ENCODE measurements at places on chromosomes 2 and 18.

- DNase-seq, result peak; percentile 42
These were observed 123.8 kb downstream of the AFF3 start for GRCh38 chr2:100018341-100019193.

DNA sequence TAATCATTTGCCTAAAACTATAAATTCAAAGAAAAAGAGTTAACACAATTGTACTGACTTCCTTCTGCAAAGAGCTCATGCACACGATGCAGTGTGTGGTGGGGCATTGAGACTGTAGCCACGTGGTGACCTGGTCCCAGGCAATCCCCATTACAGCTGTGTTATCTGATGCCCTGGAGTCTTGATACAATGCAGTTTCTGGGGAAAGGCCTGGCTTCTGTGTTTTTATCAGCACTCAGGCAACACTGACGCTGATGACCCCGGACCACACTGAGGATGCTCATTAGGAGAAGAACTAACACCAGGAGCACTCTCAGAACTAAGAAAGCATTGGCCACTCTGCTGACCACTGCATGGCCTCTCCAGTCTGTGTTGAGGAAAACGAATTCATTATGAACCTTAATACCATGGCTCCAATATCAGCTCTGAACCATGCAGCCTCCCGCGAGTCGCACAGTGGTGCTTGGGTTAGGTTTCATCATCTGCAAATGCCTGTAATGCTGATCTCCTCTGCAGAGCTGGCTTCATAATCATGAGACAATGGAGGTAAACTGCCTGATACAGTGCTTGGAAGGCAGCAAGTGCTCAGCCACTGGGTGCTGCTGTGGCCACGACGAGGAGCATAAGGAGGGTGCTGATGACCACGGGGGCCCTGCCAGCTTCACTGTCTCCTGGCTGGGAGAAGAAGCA, 218.5 kb downstream of the MYT1L start:
- DNase-seq, result no peak

DNA sequence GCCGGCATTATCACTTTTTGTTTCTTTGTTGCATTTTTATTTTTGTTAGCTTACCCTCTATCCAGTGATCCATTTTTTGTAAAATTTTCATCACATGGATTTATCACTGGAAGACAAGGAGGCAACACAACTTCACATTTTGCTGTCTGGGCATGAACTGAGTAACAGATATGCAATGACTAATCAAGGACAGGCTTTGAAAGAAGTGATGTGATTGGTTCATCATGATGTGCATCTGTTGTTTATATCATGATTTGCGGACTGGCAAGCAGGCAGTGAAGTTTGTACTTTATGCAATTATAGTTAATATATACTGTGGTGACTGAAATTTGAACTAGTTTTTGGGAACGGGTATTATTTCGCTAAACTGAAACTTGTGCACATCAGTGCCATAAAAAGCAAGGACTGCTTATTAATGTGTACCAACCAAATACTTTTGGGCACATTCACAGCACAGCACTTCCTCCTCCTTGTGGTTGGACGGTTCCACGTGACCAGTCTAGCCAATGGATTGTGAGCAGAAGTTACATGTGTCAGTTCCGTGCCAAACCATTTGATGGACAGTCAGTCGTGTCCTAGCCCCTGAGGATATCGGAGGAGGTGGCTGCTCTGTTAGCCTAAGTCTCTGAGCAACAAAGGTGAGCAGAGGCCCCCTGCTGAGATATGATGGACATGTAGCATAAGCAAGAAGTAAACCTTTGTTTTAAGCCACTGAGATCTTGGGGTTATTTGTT, 201.4 kb upstream of the SIX2 start:
- no peak for DNase-seq

- DNase-seq, result no peak
These were observed 1.8 kb downstream of the B3GNT7 start for GRCh38 chr2:231397011-231397927.

DNA sequence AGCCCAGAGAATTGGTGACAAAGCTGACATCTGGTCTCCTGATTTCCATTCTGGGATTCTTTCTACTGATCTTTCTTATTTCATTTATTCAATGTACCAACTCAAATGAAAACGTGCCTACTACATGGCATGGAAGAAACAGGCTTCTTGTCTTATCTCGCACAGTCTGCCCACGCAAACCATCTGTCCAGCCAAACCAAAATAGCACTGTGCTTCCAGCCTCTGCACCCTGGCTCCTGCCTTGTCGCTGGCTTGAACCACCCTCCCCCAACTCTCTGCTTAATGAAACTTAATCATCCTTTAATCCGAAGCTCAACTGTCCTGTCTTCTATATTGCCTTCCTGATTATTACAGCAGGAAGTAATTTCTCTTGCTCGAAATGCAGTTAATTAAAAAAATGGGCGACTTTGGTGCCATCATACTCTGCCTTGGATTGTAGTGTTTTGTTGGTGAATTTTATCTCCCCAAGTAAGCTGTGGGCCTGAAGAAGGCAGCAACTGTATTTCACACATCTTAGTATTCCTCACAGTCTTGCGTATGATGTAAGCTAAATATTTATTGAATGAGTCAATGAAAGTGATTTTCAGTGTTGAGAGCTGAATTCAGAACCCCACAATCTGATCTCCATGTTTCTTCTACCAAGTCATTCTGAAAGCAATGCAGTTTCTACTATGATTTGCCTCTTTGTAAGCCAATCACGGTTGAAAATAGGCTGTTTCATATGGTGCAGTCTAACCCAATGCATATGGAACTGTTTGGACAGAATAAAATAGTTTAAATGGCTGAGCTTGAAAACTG, 190.8 kb downstream of the TMEM247 start:
- DNase-seq, result peak; percentile 20

All from H54 (cell line).